Caco-2 (cell line): ENCODE measurements at places on chromosomes 6 and 20.

- no peak for DNase-seq
- peak overlapping the region; percentile 80 for H3K4me3 ChIP-seq
- no peak overlapping the region for H3K27ac ChIP-seq
- H3K36me3 ChIP-seq: no peaks in the 10 kb centered on the region
- no peaks in the 10 kb centered on the region; the same call in 1 of the 2 replicates for H3K27me3 ChIP-seq
Measured at GRCh38 chr6:144064402-144065212, 30.8 kb downstream of the SF3B5 start.

GRCh38 chr20:47810721-47811347 is 25.6 kb upstream of the SULF2 start:
- peaks cover 1% of the 10 kb centered on the region; the same call in 1 of the 2 replicates for H3K27me3 ChIP-seq
- peaks cover 13% of the 10 kb centered on the region for H3K4me1 ChIP-seq
- H3K27ac ChIP-seq: no peak overlapping the region

DNA sequence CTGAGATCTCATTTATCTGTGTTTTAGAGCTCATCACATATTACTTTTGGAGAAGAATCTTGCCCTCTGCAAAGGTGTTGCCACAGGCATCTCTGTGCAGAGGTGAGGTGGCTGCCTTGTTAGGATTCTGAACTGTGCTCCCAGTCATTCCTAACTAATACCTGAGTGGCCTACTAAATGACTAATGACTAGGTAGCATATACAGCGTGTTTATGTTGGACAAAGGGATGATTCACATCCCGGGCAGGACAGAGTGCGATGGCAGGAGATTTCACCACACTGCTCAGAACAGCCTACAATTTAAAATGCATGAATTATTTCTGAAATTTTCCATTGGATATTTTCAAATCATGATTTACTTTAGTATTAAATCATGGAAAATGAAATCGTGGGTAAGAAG is 23.1 kb upstream of the CGA start:
- no peaks in the 10 kb centered on the region for H3K36me3 ChIP-seq
- no peaks in the 10 kb centered on the region for H3K4me1 ChIP-seq
- H3K27me3 ChIP-seq: no peaks in the 10 kb centered on the region; the same call in 1 of the 2 replicates
- DNase-seq: no peak
- H3K27ac ChIP-seq: no peak overlapping the region

- H3K4me1 ChIP-seq: peaks cover 9% of the 10 kb centered on the region; the same call in 1 of the 2 replicates
- peak; percentile 64 for DNase-seq
- no peaks in the 10 kb centered on the region for H3K27me3 ChIP-seq
- H3K4me3 ChIP-seq: no peak overlapping the region
Measured at GRCh38 chr20:50129662-50130355, 16.9 kb upstream of the UBE2V1 start.

DNA sequence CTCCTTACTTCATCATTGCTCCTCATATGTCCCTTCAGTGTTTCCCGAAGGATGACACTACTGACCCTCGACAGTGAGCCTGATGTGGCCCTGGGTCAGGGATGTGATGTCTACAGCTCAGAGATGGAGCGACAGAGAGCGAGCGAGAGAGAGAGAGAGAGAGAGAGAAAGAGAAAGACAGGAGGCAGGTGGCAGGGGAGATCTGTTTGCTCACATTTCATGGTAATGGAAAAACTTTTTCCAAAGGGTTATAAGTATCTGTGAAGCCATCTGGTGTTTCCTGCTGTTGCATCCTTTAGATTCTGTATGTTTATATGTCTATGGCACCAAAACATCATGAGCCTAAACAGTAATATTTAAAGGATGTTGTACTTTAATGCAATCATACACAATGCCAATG is 77.2 kb downstream of the PPP1R3G start:
- DNase-seq: no peak
- no peak overlapping the region for H3K27ac ChIP-seq
- no peaks in the 10 kb centered on the region; the same call in 1 of the 2 replicates for H3K27me3 ChIP-seq
- H3K4me3 ChIP-seq: no peak overlapping the region
- no peaks in the 10 kb centered on the region for H3K36me3 ChIP-seq

GRCh38 chr6:38827024-38827423 is 111.9 kb downstream of the DNAH8 start:
- no peak overlapping the region for H3K27ac ChIP-seq
- no peak for DNase-seq
- no peaks in the 10 kb centered on the region for H3K4me1 ChIP-seq
- H3K36me3 ChIP-seq: no peaks in the 10 kb centered on the region
- no peak overlapping the region for H3K4me3 ChIP-seq
